Type B pancreatic cell (in vitro differentiated cells): ENCODE measurements at places on chromosomes 4 and X. TPM values are rescaled to one million over a fixed set of nuclear protein-coding genes. Genes with fewer than 3 reads are reported as not detected.

DNA sequence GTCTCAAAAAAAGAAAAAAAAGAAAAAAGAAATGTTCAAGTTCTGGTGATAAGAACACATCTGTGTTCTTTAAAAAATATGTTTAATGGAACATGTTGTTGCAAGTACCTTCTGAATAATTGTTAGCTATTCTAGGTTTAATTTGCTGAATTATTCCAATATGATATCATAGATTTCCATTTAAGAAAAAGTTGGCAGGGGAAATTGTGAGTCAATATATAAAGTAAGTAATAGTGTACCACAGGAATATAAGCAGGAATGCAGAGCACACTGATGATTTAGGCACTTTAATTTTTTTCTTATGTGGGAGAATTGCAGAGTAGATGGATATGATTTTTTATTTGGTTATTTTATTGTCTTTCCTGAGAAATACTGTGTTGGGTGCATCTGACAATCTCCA is 190.7 kb downstream of the RPA4 start:
- no peaks in the 10 kb centered on the region for H3K36me3 ChIP-seq
- H3K4me1 ChIP-seq, result no peaks in the 10 kb centered on the region
- no peak for DNase-seq
- H3K27ac ChIP-seq, result no peak overlapping the region

DNA sequence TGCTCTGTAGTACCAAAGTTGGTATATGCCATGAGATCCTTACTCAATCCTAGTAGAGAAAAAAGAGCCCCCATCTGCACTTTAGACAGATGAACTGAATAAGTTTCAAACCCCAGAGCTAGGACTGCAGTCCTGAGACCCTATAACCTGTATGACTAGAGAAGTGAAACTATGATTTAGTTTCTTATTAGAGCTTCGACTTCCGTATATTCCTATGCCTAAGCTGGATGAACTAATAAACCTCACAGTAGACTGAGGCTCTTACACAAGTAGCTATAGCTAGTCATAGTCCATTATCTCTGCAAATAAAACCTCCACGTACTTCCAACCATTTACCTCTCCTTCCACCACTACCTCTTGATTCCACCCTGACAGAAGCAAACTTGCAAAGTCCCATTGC is 6.3 kb upstream of the OTUD4 start:
- no peaks in the 10 kb centered on the region for H3K36me3 ChIP-seq
- H3K4me3 ChIP-seq, result no peak overlapping the region
- no peak overlapping the region for H3K27ac ChIP-seq
- H3K27me3 ChIP-seq, result no peaks in the 10 kb centered on the region
- no peaks in the 10 kb centered on the region for H3K4me1 ChIP-seq

- H3K36me3 ChIP-seq, result no peaks in the 10 kb centered on the region
- H3K27me3 ChIP-seq, result peaks cover 8% of the 10 kb centered on the region
- no peak for DNase-seq
- H3K27ac ChIP-seq, result no peak overlapping the region
- H3K4me3 ChIP-seq, result no peak overlapping the region
These were observed 10.7 kb upstream of the NPY2R start for GRCh38 chr4:155197757-155198156.

DNA sequence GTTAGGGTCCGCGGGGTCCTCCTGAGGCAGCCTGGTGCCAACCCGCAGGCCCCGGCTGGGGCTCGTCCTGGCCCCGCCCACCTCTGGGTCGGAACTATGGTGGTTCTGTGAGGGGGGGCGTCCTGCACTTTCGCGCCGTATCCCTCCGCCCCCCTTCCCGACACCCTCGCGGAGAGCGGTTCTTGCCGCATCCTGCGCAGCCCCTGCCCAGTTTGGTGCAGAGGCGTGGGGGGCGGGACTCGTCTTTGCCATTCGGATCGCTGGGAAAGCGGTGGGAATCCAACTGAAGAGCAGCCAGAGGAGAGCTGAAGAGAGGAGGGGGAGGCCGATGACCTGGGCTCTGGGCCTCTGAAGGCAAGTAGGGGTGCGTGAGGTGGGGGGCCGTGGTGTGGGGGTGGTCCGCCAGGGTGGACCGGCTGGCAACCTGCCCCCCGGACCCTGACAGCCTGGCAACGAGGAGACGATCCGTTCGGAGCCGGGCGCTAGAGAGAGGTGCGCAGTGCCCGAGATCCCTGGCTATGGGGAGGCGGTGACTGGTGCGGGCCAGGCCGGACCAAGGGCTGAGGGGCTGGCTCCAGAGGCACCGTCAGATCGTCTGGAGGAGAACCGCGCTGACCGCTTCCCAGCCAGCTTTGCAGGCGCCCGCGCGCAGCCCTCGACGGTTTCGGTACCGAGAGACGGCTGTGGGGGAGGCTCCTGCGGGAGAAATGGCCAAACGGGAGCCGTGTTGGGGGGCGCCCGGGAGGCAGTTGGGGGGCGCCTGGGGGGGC is at the start of gene GPRASP1:
GPRASP1 (plus strand) TSS at position 242 of the 770 bp plus-strand sequence. CDS start 2,431 bp downstream, outside the sequence.
- no peaks in the 10 kb centered on the region for H3K27me3 ChIP-seq
- H3K27ac ChIP-seq, result peak within 1 kb of the TSS; percentile 69
- peaks cover 6% of the 10 kb centered on the region for H3K4me1 ChIP-seq
- peak within 1 kb of the TSS; percentile 92 for H3K4me3 ChIP-seq

GRCh38 chr4:184189966-184190365 is 27.7 kb downstream of the ENPP6 start:
- H3K36me3 ChIP-seq, result no peaks in the 10 kb centered on the region
- peak overlapping the region; percentile 6 for H3K27ac ChIP-seq
- no peaks in the 10 kb centered on the region for H3K27me3 ChIP-seq
- no peak for DNase-seq
- H3K4me3 ChIP-seq, result no peak overlapping the region
- H3K4me1 ChIP-seq, result no peaks in the 10 kb centered on the region

The TMSB15A gene
- 13.2 and 109 TPM in 2 replicates for total RNA-seq

The SPANXC gene
- not detected in 2 replicates for total RNA-seq

DNA sequence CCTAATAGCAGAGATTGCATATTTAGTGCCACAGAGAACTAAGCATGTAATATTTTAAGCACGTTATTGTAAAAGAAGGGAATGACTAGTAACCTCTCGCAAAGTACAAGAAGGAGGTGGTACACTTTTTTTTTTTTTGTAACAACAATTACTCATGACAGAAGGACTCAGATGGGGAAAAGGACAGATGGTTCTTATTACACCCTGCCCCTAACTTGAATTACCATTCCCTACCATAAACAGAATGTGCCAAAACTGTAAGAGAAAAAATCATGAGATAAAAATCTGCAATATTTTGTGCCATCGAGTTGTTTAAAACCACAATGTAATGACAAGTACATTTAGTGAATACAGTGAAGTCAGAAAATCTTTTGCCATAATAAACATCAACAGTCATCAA is 33.0 kb upstream of the RAPGEF2 start:
- no peaks in the 10 kb centered on the region for H3K27me3 ChIP-seq
- H3K36me3 ChIP-seq, result no peaks in the 10 kb centered on the region
- H3K27ac ChIP-seq, result no peak overlapping the region
- DNase-seq, result no peak
- no peak overlapping the region for H3K4me3 ChIP-seq

GRCh38 chr4:180953572-180953971 is 1289.6 kb upstream of the TENM3 start:
- H3K4me1 ChIP-seq, result no peaks in the 10 kb centered on the region
- DNase-seq, result no peak
- H3K36me3 ChIP-seq, result no peaks in the 10 kb centered on the region
- no peak overlapping the region for H3K4me3 ChIP-seq

DNA sequence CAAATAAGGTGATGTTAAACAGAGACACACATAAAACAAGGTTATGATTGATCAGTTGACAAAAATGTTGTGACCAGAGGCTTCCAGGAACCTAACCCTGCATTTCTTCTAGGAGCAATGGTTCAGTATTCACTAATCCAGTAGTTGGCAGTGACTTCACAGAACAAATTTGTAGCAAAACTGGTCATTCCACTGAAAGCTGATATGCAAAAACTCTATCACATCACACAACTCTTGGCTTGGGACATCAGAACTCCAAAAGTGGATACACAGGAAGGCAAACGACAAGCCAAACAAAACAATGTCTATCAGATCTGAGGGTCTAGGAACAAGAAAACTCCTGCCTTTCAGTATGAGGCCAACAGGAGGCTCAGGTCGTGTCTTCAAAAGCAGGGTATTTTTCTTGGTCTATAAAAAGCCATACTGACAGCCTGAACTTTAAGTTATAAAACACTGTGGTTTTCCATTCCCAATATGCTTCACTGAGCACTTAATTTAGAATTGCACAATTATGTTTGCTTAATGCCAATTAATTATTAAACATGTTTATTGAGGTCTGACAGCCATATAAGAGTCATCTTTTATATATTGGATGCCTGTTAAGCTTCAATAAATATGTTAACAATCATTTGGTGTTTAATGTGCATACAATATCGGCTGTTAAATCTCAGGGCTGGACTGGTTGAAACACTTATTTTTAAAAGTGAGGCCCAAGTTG is 45.6 kb downstream of the SOD3 start:
- peak overlapping the region; percentile 50 for H3K4me3 ChIP-seq
- H3K27me3 ChIP-seq, result no peaks in the 10 kb centered on the region
- H3K36me3 ChIP-seq, result peaks cover 10% of the 10 kb centered on the region
- DNase-seq, result no peak

- no peaks in the 10 kb centered on the region for H3K4me1 ChIP-seq
- H3K36me3 ChIP-seq, result no peaks in the 10 kb centered on the region
- DNase-seq, result no peak
- H3K27me3 ChIP-seq, result no peaks in the 10 kb centered on the region
- no peak overlapping the region for H3K27ac ChIP-seq
These were observed 229.0 kb downstream of the PABPC4L start for GRCh38 chr4:133972586-133972985.

The TXK gene
- total RNA-seq, result 1.3 and 2.2 TPM in 2 replicates

The PITX2 gene
- total RNA-seq, result 4.5 and 13.8 TPM in 2 replicates

The CYP2U1 gene
- total RNA-seq, result 4.2 and 7.8 TPM in 2 replicates

DNA sequence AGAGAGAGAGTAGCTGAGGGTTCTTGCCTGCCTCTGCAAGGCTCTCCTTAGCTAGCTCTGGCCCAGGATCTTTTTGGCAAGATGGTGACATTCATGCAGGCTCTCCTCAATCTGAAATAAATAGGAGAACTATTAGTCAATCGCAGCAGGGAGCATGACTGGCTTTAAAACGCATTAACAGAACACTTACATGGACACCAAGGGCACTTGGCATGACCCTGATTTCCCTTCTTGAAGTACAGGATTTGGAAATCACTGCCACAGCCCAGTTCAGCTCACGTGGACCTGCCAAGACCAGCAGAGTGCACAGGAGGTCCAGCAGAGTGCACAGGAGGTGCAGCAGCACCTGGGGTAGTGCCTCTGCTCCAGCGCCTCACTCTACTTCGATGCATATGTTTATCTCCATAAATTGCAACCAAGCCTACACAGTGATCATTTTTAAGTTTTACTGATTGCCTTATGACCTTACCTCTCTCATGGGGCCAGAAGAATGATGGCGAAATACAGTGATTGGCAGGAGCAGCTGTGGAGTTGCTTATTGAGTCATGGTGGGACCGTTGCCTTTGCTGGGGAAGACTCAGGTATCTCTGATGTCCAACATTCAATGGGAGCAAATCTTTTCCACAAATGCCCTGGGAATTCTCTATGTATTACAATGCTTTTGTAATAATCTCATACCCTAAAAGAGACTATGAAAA is 122.4 kb downstream of the SYNPO2 start:
- no peaks in the 10 kb centered on the region for H3K27me3 ChIP-seq
- no peak overlapping the region for H3K27ac ChIP-seq

DNA sequence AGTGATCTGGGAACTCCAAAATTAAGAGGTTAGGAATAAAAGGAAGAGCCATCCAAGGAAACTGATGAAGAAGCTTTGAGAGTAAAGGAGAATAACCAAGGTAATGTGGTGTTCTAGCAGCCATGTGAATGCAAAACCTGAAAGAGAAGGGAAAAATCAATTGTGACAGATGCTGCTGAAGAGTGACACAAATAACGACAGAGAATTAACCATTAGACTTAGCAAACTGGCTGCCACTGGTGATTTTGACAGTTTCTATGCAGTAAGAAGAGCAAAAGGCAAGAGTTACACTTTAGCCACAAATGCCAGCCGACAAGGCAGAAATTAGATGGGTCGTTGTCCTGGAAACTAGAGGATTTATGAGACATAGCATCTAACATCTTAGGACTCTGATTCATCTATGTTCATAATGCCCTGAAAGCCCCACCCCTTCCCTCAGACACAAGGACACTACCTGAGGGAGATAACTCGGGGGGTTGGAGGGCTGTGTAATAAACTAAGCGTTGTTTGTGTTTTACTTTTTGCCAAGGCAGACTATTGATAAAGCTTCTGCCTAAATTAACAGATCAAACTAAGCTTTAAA is 13.0 kb upstream of the TMEM144 start:
- no peak overlapping the region for H3K4me3 ChIP-seq
- peaks cover 3% of the 10 kb centered on the region for H3K27me3 ChIP-seq
- H3K27ac ChIP-seq, result no peak overlapping the region
- H3K36me3 ChIP-seq, result peaks cover 3% of the 10 kb centered on the region

The RNF212 gene
- total RNA-seq, result 3.0 and 3.5 TPM in 2 replicates

DNA sequence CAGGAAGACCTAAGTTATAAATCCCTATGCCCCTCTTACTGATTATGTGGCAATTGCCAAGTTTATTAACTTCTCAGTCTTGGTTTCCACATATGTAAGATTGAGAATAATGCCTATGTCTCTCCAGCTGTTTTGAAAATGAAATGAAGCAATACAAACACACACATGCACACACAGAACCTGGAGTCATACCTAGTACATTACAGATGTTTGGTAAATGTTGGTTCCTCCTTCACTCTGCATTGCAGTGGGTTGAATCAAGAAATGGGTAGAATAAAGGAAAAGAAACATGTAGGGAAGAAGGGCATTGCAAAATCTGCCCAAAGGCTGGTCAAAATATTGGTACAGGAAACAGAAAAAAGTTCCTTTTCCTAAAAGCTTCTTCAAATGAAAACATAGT is 309.9 kb upstream of the EMCN start:
- peaks cover 6% of the 10 kb centered on the region for H3K4me1 ChIP-seq
- no peak overlapping the region for H3K4me3 ChIP-seq
- H3K27me3 ChIP-seq, result no peaks in the 10 kb centered on the region
- no peaks in the 10 kb centered on the region for H3K36me3 ChIP-seq
- no peak overlapping the region for H3K27ac ChIP-seq

- H3K4me1 ChIP-seq, result no peaks in the 10 kb centered on the region
- H3K36me3 ChIP-seq, result peaks cover 24% of the 10 kb centered on the region
- no peak for DNase-seq
- H3K27me3 ChIP-seq, result no peaks in the 10 kb centered on the region
- H3K4me3 ChIP-seq, result no peak overlapping the region
- no peak overlapping the region for H3K27ac ChIP-seq
These were observed 42.0 kb downstream of the CENPE start for GRCh38 chr4:103156106-103156505.

DNA sequence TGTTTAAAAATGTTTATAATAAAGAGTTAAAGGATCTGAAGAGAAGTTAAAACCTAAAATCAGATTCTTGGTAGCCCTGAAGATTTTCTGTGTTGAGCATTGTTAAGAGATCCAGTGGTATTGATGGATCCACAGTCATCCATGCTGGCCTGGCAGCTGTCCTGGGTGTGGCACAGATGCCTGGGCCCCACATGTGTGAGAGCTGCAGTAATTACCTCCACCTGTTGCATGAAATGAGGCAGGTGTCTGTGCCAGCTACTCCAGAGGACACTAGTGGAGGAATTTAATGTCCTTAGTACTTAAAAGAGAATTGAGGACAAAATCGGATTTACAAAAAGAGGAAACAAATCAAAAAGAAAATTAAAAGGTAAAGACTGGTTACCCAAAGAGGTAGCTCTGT is 44.0 kb downstream of the MGST2 start:
- no peak for DNase-seq
- no peak overlapping the region for H3K27ac ChIP-seq
- no peaks in the 10 kb centered on the region for H3K27me3 ChIP-seq
- peaks cover 20% of the 10 kb centered on the region for H3K36me3 ChIP-seq

GRCh38 chr4:161254375-161254774 is 909.4 kb downstream of the FSTL5 start:
- H3K27ac ChIP-seq, result no peak overlapping the region
- peaks cover 6% of the 10 kb centered on the region for H3K36me3 ChIP-seq
- no peak for DNase-seq
- no peak overlapping the region for H3K4me3 ChIP-seq
- H3K27me3 ChIP-seq, result no peaks in the 10 kb centered on the region
